ENCODE measurements at places on chromosomes 16 and 17. TPM values are rescaled to one million over a fixed set of nuclear protein-coding genes. Genes with fewer than 3 reads are reported as not detected.

The TEKT1 gene
- total RNA-seq: not detected

The KRT16 gene
- not detected for total RNA-seq

The FZD2 gene
- total RNA-seq: not detected

The CHST5 gene
- total RNA-seq: 0.71 TPM

The GP2 gene
- total RNA-seq: 6.6 TPM

The TEX19 gene
- 0.25 TPM for total RNA-seq

The TOM1L2 gene
- total RNA-seq: 5.5 TPM

The TMEM88 gene
- total RNA-seq: 9.9 TPM

The P3H4 gene
- total RNA-seq: 2.0 TPM

DNA sequence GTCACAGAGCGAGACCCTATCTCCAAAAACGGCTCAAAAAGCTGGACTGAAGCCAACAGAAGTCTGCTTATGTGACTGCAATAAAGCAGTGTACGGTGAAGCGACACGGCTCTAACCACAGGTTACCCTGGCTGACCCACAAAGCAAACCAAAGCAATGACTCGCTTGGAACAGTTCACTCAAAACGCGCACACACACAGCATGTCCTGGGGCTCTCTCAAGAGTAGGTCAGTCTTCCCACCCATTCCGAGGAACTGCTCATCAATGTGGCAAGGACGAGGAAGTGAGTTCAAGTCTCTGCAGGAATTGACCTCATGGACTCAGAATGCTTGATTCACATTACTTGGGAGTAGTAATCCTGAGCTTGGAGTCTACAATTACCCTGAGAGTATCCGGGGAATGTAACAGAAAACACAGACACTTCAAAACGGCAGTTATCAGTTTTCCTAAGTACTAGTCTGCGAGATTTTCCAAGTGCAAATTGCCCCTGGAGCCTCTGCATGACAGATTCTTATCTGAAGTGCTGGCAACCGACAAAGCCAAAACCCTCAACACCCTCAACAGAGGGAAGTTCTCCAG lies 25.4 kb downstream of the PELP1 start:
- DNase-seq: no peak

DNA sequence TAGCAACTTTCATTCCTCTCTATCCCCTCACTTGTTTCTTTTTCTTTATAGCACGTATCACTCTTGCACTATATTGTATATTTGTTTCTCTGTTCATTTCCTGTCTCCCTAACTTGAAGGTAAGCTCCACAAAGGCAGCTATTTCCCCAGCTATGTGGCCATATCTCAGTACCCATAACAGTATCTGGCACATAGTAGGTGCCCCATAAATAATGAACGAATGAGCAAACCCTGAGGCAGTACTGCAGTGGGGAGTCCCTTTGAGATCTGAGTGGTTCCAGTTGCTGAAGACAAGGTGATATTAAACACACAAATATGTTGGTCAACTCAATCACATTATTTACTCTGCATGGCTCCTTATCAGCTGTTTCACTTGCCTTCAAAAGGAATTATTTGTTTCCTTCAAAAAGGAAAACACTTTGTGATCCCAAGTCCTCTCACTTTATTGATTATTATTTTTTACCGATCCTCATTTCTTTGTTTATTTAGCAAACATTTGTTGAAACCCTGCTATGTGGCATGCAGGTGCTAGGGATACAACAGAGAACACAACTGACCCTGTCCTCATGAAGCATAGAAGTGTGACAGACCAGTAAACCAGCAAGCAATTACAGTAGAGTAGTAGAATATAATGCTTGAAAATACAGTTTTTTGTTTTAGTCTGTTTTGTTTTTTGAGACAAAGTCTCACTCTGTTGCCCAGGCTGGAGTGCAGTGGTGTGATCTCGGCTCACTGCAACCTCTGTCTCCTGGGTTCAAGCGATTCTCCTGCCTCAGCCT lies 5.7 kb upstream of the ADAP2 start:
- DNase-seq: no peak

- no peak for DNase-seq
Measured at GRCh38 chr17:21297026-21297520, 12.6 kb downstream of the MAP2K3 start.

DNA sequence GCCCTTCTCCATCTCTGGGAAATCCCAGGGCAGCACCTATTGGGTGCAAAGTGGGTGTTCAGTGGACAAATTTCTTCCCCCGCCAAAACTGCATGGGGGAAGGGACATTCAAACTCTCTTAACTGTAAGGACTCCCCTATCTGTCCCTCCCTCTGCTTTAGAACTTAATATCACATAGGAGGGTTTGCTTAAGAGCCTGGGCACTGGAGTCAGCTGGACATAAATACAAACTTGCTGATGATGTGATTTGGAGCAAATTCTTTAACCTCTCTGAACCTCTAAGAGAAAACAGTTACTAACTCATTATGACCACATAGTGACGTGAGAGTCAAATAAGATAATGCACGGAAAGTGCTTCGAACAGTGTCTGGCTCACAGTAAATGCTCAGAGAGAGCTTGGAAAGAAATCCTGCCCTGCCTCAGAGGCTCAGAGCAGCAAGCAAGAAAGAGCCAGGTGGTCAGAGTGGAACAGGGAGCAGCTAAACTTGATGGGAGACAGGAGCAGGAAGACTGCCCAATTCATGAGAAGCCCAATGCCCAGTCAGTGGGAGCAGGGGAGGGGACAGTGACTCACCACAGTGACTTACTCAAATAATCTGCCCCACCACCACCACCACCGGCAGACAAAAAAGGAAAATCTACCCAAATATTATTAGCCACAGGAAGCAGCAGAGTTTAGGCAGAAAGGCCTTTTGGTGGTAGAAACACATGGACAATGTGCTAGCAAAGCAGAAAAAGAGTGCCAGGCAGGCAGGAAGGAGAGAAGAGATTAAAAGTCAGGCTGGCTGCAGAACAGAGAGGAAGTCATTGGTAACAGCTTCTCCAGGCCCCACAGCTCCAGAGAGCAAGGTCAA lies 23.9 kb upstream of the CCL1 start:
- no peak for DNase-seq

DNA sequence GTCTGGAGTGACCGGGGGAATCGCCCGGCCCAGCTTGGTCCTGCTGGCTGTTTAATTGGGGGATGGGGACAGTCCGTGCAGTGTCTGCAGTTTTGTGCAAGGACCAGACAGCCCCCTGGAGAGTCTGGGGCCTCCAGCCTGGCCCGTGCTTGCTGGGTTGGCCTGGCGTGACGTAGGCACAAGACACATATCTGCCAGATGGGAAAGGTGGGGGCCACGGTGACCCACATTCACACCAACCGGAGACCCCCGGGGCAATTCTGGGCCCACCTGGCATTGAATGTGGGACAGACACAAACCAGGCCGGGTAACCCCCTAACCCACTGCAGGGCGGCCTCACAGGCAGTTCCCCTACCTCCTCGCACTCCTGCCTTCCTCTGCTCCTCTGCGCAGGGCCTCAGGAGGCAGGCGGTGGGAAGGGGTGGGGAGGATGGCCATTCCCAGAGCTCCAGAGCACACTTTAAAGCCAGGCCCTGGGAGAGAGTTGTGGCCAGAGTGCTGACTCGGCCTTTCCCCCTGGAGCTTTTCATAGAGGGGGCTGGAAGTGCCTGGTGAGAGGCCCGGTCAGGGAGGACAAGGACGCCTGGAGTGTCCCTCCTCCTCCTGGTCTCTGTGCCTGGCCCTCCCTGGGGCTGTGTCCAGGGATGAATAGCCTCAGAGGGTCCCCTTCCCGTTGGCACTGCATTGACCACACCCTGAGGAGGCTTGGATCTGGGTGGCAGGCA lies 1.5 kb downstream of the MRC2 start:
- DNase-seq: no peak

GRCh38 chr17:65278050-65278819 lies 141.1 kb downstream of the RGS9 start:
- no peak for DNase-seq

DNA sequence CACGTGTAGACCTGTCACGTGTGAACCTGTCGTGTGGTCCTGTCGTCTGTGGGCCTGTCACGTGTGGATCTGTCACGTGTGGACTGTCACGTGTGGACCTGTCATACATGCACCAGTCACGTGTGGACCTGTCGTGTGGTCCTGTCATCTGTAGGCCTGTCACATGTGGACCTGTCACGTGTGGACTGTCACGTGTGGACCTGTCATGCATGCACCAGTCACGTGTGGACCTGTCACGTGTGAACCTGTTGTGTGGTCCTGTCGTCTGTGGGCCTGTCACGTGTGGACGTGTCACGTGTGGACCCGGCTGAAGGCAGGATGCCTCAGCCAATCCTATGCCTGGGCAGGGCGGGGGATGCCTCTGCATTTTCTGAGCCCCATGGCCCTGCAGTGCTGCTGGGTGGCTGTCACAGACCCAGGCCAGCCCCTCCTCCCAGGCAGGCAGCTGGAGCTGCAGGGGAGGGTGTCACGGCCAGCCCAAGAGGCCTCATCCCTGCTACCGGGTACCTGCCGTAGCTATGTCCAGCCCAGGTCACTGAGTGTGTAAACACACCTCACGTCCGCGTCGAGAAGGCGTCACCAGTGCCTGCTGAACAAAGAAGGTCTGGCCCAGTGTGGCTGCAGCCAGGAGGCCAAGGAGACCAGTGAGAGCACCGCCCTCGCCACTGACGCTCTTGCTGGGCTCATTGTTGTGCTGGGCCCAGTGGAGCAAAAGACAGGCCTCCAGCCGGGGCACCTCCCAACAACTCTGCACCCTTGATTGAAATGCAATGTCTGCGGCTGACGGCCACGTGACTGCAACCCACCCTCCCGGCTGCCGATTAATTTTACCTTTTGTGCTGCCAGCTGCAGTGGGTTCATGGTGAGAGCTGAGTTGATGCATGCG lies 18.6 kb upstream of the ACSF3 start:
- no peak for DNase-seq

- no peak for DNase-seq
Measured at GRCh38 chr17:27939474-27940465, 46.6 kb upstream of the LYRM9 start.

GRCh38 chr16:78584213-78584860 lies 484.9 kb downstream of the WWOX start:
- DNase-seq: no peak

DNA sequence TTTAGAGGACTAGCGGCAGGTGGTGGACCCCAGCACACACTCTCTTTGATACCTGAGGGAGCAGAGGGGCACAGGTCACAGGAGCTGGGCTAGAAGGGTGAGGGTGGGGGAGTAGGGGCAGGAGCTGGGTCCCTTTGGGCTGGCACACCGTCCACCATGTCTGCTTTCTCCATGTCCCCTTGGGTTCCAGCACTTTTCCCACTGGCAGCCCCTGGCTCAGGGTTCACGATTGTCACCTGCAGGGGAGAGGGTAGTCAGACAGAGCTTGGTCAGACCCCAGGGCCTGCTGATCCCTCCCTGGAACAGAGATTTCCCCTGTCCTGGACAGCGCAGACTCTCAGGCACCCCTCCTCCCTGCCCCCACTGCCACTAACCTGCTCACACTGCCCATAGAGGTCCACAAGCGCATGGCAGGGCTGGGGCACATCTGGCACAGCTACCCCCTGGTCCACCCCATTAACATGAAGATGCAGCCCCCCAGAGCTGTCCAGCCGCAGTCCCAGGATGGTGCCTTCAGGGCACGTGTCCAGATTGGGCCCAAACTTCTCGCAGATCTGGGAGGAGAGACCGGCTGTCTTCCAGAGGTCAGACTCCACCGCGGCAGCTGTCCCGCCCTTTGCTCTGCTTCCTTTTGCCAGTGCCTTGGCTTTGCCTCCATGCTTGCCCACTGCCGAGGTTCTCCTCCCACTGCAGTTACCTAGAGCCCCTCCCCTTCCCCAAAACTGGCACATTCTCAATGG lies 3.1 kb upstream of the GPS2 start:
- no peak for DNase-seq

DNA sequence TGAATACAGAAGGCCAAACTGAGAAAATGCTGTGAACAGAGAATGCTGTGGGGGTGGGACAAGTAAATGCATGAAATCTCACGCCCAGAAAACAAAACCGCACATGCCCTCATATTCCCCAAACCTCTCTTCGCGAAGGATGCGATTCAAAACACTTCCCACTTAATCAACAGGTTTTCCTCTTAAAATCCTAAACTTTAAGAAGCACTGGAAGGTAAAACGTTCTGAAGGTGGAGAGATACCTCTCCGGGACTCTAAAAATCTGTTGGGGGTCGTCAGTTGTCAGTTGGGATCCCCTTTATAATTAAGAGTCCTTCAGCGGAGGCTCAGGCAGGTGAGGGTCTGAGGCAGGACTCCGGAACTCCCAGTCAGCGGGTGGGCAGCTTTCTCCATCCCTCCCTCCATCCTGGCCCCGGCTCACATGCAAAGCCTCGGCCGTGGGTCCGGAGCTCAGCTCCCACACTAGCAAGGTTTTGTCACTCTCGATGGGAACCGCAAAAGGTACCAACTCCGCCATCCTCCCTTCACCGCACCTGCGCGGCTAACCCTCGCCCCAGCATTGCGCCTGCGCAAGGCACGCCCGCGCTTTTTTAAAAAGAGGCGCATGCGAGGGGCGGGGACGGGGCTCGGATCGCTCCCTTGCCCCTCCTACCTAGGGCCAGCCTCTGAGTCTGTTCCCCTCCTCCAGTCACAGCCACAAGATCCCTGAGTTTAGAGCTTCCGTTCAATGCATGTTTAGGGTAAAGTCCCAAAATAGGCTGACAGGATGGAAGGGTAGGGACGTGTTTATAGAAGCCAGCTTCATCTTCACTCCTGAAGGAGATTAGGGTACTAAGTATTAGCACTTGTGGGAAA lies at the start of gene RDM1:
TSS of gene RDM1 (minus strand) at position 563 of the 855 bp plus-strand sequence. CDS start at position 517, 46 bp downstream.
- peak; percentile 71 for DNase-seq

- no peak for DNase-seq
Measured at GRCh38 chr16:72404299-72404698, 232.3 kb upstream of the PMFBP1 start.

GRCh38 chr17:1933875-1934715 lies 91.0 kb downstream of the RTN4RL1 start:
- no peak for DNase-seq

- no peak for DNase-seq
Measured at GRCh38 chr16:12240036-12240435, 263.5 kb downstream of the SNX29 start.

DNA sequence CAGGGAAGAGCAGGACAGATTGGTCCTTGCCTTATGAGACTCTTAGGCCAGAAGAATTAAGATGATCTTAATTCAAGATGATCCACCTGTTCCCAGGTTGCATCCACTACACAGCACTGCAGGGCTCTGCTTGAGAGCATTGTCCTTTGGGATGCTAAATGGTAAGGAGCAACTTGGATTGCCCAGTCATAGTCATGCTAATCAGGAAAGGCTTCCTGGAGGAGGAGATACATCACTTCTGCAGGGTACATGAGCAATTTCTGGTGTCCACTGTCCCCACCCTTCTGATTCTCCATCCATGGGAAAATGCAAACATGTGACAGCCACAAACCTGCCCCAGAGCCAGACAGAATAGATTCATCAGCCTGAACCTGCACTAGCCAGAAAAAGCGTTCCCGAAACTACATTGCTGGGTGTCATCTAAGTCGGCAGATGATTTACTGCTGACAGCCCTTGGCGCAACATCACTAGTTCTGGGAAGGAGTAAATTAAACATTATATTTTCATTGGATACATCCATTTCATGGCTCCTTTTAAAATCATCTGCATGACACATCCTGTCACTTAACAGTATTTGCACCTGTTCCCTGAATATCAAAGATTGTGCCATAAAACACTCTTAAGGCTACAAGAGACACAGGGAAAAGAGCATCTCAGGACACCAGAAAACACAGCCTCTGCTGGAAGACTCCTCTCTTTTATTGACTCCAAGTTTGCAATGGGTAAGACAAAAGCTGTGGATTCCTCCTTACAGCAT lies 282.2 kb downstream of the MAF start:
- DNase-seq: no peak
